NCI-H2081 treated with DMSO at 0.1 percent for 48 hours (cell line): ENCODE measurements at places on chromosomes 7 and 10.

DNA sequence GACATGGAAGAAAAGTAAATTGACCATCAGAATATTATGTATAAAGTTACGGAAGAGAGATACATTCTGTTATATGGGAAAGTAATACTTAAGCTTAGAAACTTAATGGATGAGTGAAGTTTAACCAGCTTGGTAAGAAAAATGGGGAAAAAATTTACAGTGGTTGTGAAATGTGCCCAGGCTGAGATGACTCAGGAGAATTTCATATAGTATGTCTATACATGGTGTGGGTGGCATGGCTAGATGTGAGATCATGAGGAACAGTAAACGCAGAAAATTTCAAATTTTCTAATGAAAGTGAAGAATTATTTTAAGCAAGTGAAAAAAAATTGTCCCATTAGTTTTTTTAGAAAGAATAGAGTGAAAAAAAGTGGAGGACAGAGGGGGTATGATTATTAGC lies 552.5 kb upstream of the SORCS1 start:
- no peak for DNase-seq

GRCh38 chr10:91613411-91614187 lies 19.3 kb downstream of the PPP1R3C start:
- DNase-seq = no peak

GRCh38 chr10:70660722-70661121 lies 11.6 kb upstream of the ADAMTS14 start:
- no peak for DNase-seq

- DNase-seq = no peak
Observed at GRCh38 chr10:92404612-92405418, 113.8 kb downstream of the MARCHF5 start.
